ENCODE measurements at places on chromosomes 1 and 21. TPM values are rescaled to one million over a fixed set of nuclear protein-coding genes. Genes with fewer than 3 reads are reported as not detected.

The ERICH3 gene
- total RNA-seq: not detected

The RNU1-1 gene
- total RNA-seq: not detected

The C1orf185 gene
- not detected for total RNA-seq

The KAZN gene
- total RNA-seq: 4.2 TPM

The DNMT3L gene
- total RNA-seq: not detected

The KCNJ15 gene
- 0.55 TPM for total RNA-seq

The FCAMR gene
- total RNA-seq: not detected

The SPRR1B gene
- not detected for total RNA-seq

The MASP2 gene
- 0.10 TPM for total RNA-seq

The NEGR1 gene
- total RNA-seq: not detected

The CBS gene
- total RNA-seq: 10.9 TPM

The LCE1D gene
- total RNA-seq: not detected

The LYSMD1 gene
- total RNA-seq: 5.1 TPM

The RCAN1 gene
- total RNA-seq: 15.7 TPM

The FBLIM1 gene
- total RNA-seq: 27.8 TPM

The USH2A gene
- total RNA-seq: not detected

The CCDC27 gene
- not detected for total RNA-seq

The TBX15 gene
- total RNA-seq: not detected

The TEX38 gene
- not detected for total RNA-seq

The SUSD4 gene
- total RNA-seq: 0.48 TPM

The OR2T2 gene
- not detected for total RNA-seq

The LCE2C gene
- total RNA-seq: not detected

The LIPI gene
- not detected for total RNA-seq

The DESI2 gene
- 26.6 TPM for total RNA-seq

The RUNX1 gene
- 5.7 TPM for total RNA-seq

The GJA5 gene
- total RNA-seq: not detected

The MTARC1 gene
- 9.3 TPM for total RNA-seq

The TESK2 gene
- total RNA-seq: 0.23 TPM

The ASAP3 gene
- 5.5 TPM for total RNA-seq

The EPHA2 gene
- total RNA-seq: 137 TPM

The LCE2A gene
- not detected for total RNA-seq

The PM20D1 gene
- total RNA-seq: not detected

The CR1L gene
- not detected for total RNA-seq

The TAS1R1 gene
- not detected for total RNA-seq

Measured in A549 treated with Mapracorat at 1 μM for 4 hours (cell line).